HFFc6 (cell line): ENCODE measurements at places on chromosomes 2 and 18.

GRCh38 chr2:148619560-148620195 is 24.9 kb upstream of the EPC2 start:
- no peak for DNase-seq

GRCh38 chr18:11989174-11989573 is 7.9 kb downstream of the IMPA2 start:
- no peak for DNase-seq

- DNase-seq = no peak
Observed at GRCh38 chr2:15939854-15940660, at the start of gene MYCN. Gene MYCN (plus strand): TSS chr2:15940550. CDS start chr2:15942065, 1,515 bp downstream.

- DNase-seq = no peak
Observed at GRCh38 chr2:113190871-113191270, 17.1 kb downstream of the PSD4 start.

GRCh38 chr18:2354292-2354691 is 217.0 kb downstream of the METTL4 start:
- no peak for DNase-seq

DNA sequence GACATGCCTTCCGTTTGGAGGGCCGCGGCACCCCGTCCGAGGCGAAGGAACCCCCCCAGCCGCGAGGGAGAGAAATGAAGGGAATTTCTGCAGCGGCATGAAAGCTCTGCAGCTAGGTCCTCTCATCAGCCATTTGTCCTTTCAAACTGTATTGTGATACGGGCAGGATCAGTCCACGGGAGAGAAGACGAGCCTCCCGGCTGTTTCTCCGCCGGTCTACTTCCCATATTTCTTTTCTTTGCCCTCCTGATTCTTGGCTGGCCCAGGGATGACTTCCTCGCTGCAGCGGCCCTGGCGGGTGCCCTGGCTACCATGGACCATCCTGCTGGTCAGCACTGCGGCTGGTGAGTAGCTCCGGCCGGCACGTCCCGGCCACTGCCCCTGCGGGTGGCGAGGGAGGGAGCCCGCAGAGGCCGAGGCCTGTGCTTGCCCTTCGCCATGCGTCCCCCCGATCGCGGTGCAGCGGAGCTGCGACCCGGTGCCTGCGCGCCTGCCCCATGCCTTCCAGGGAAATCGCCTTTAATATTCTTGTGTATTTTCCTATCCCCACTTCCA is 1.2 kb downstream of the BMPR2 start:
- DNase-seq = peak; percentile 39

- DNase-seq = no peak
Observed at GRCh38 chr18:13362607-13363006, 144.0 kb downstream of the LDLRAD4 start.

GRCh38 chr2:42880738-42881690 is 88.6 kb upstream of the HAAO start:
- no peak for DNase-seq

- no peak for DNase-seq
Observed at GRCh38 chr2:71605781-71606241, 152.4 kb downstream of the DYSF start.

DNA sequence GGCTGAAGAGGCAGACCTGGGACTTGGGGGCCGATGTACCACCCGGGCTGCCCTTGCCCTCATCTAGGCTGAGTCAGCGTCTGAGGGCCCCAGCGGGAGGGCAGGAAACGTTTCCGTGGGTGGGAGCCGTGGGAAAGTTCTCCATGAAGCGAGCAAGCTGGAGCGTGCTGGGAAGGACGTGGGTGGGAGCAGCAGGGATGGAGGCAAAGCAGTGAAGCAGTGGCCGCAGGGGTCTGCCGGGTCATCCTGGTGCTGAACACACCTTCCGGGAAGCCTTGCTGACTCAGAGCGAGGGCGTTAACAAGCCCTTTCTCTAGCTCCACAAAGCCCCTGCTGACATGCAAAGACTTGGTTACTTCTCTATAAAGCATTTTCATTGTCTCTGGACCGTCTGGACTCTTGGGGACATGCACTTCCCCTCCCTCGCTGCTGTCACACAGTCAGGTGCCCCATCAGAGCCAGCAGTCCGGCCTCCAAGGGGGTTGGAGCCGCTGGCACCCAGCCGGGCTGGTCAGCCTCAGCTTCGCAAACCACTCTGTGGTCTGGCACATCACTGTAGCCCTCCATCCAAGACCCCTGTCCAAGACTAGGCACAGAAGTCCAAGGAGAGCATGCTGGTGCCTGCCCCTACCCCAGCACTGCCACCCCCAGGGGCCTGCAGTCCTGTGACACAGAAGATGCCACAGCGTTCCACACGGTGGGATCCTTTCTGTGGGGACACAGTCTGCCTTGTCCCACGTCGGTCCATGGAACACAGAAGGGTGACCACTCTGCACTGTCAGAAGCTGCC is 115.1 kb upstream of the GPC1 start:
- peak; percentile 69 for DNase-seq

DNA sequence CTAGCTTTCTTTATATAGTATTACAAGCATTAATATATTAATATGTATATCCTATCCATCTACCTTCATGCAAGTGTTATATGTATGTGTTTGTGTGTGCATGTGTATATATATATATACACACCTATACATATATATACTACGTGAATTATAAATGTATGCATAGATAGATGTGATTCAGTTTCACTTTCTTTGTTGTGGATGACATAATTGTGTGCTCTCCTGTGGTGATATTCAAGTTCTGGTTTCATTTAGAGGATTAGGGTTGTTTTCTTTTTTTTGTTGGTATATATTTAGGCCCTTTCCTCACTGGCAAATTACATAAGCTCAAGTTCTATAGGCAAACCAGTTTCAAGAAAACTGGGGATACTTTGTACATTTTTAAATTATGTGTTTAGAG is 225.7 kb upstream of the FANCL start:
- DNase-seq = no peak

DNA sequence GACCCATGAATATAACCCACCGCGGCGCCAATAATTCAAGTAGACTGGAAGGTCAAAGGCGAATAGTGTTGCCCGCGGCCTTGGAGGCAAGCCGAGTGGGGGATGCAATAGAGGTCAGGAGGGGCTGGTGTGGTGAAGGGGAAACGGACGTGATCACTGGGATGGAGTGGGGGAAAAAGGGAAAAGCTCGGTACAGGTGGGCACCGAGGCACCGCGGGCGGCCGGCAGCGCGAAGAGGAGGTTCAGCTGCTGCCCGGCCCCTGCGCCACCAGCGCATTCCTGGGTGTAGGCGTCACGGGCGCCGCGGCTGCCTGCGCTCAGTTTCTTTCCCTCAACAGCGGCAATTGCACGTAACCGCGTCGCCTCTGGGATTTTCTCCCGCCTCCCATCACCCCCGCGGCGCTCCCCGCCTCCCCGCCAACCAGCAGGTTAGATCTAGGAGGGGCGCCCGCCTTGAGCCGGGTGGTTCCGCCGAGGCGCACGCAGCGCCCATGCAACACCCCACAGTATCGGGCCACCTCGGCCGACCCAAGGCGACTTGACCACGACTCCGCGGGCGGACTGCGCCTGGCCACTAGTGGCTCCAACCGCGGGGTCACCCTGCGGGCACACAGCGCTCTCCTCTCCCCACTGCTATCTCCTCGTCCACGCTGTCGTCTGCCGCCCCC is 1.5 kb downstream of the RND3 start:
- DNase-seq = peak; percentile 74

DNA sequence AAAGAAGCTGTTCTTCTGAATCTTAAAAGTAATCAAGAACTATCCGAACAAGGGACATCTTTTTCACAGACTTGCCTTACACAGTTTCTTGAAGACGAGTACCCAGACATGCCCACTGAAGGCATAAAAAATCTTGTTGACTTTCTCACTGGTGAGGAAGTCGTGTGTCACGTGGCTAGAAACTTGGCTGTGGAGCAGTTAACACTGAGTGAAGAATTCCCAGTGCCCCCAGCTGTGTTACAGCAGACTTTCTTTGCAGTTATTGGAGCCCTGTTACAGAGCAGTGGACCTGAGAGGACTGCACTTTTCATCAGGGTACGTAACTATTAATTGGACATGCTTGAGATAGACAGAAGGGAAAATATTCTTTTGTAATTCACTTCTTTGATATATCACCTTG is 2.4 kb downstream of the MRPL44 start:
- no peak for DNase-seq

GRCh38 chr18:48138660-48139430 is 208.4 kb upstream of the SMAD2 start:
- no peak for DNase-seq

GRCh38 chr18:34364699-34365098 is 140.0 kb upstream of the NOL4 start:
- no peak for DNase-seq

GRCh38 chr2:218217360-218218267 is 625 bp downstream of the ARPC2 start:
- DNase-seq = no peak

DNA sequence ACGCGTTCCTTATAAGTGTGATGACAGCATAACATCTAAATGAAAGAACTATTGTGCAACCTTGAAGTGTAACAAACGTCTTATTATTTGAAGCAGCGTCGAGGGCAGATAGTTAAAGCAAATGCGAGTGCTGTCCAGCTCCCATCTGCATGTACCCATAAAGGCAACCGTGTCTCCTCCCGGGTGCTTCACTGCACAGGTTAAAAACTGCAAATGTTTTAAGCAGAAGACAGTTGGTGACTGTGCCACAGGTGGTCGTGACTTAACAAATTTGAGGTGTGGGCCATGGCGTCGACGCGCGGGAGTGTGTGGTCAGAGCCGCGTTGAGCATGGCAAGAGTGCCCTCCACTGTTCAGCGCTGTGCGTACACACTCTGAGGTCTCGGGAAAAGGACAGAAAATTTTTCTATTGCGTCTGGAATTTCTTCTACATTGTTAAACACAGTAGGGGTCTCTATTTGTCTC is 6.4 kb downstream of the SALL3 start:
- DNase-seq = no peak

DNA sequence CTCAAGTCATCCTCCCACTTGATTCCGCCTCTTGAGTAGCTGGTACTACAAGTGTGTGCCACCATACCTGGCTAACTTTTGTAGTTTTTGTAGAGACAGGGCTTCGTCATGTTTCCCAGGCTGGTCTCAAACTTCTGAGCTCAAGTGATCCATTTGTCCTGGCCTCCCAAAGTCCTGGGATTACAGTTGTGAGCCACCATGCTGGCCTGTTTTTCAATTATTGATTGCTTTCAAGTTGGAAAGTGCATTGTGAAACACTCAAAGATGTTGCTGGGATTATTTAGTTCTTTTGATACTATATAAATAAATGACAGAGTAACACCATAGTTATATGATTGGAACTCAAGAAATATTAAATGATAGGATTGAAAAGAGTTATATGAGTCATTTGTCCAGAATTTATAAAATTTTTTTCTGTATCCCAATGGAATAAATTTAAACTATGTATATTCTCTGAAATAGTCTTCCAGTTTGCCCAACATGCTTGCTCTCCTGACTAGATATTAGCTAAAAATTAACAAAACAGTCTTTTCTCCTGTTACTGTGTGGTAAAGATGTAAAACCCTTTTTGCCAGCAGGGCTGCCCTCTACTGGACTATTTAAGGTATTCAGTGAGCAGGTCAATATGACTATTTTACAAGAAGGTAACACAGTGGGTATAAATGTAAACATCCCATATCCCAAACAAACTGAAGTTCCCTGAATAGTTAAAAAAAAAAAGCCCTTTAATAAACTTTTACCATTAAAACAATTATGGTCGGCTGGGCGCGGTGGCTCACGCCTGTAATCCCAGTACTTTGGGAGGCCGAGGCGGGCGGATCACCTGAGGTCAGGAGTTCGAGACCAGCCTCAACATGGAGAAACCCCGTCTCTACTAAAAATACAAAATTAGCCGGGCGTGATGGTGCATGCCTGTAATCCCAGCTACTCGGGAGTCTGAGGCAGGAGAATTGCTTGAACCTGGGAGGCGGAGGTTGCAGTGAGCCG is 42.7 kb downstream of the ACSL3 start:
- DNase-seq = peak; percentile 53

DNA sequence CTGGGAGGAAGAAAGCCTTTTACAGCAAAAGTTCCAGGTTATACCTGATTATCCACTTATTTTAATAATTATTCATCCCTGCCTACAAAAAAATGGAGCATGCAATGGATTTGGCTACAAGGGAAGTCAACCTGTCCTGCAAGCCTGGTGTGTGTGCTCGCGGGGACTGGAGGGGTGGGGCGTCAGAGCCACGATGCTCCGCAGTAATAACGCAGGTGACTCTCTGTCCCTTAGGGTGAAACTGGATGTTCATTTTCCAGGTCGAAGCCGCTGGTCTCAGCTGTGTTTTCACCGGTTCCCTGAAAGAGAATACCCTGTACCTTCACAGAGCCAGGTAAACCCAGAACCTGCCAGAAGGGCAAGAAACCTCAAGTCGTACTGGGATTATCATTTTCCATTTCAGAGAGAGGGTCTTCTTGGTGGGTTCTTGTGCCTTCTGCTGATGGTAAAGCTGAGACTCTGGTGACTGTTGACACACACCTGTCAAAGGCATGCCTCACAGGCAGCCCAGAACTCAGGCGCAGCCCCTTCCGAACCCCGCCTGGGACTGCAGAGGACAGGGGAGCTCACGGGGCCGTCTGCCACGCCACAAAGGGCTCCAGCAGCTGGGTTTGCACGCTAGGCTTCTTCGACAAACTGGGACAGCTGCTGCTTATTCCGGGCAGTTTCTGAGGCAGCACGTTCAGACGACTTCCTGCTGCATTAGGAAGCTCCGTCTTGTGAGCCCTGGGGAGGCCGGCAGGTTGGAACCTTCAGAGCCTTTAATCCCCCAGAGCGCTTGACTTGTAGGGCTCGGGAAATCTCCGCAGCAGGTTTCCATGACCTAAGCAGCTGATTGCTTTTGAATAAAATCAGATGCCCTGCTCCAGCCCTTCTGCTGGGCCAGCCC is 58.6 kb downstream of the KCNG2 start:
- DNase-seq = no peak

DNA sequence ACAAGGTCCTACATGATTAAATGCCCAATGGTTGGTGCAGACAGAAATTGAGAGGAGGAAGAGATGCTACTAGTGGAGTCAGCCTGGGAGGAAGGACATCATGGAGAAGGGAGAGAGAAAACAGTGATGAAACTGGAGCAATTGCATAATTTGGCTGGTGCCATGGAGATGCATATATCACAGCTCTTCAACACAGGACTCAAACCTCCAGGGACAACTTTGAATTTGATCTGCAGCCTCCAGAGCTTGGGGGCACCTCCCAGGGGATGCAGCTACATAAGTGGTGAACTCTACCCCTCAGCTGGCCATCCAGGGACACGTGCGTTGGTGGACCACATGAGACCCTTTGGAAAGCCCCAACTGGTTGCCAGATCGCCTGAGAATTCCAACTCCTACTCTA is 80.4 kb downstream of the CTAGE1 start:
- DNase-seq = no peak

GRCh38 chr2:64142741-64143168 is 1.5 kb downstream of the PELI1 start:
- DNase-seq = no peak

DNA sequence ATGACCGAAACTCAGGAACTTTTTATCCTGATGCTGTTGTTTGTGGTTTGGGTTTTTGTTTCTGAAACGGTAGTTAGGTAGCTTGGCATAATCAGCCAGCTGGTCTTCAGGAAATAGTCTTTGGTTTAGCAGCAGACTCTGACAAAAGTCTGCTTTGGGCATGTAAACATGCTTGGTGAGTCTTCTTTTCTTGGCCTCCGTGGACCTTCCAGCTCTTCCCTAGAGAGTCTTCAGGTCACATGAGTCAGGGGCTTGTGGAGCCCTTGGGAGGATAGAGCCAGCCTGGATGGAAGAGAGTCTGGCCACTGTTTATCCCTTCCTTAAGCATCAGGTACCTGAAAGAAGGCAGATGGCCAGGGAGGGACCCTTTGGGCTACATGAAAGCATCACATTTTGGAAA is 154.5 kb downstream of the MGAT5 start:
- peak; percentile 63 for DNase-seq
